ENCODE measurements at places on chromosomes 4 and X. TPM values are rescaled to one million over a fixed set of nuclear protein-coding genes. Genes with fewer than 3 reads are reported as not detected.

Gene RBMXL3
- total RNA-seq = not detected

DNA sequence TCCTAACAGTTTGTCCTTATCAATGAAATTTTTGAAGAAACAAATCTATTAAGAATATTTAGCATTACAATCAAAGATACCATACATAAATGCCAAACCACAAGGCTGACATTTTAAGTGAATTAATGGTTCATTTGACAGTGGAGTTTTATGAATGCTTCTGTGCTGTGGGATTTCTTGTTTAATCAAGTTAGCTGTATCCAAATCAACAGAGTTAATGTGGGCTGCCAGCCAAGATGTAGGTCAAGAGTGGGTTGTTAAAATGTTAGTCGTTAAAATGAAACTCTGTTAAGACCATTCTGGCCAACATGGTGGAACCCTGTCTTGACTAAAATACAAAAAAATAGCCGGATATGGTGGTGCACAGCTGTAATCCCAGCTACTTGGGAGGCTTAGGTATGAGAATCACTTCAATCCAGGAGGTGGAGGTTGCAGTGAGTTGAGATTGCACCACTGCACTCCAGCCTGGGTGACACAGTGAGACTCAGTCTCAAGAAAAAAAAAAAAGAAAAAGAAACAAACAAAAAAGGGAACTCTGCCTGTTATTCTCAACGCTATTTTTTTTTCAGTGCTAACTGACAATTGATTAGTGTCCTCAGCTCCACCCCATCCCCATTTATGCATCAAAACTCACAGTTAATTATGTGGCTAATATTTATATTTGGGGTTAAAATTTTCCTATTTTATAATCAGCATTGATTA is 20.2 kb downstream of the GPAT3 start:
- DNase-seq = no peak

- no peak for DNase-seq
Observed at GRCh38 chr4:119939071-119939995, 127.3 kb downstream of the MAD2L1 start.

DNA sequence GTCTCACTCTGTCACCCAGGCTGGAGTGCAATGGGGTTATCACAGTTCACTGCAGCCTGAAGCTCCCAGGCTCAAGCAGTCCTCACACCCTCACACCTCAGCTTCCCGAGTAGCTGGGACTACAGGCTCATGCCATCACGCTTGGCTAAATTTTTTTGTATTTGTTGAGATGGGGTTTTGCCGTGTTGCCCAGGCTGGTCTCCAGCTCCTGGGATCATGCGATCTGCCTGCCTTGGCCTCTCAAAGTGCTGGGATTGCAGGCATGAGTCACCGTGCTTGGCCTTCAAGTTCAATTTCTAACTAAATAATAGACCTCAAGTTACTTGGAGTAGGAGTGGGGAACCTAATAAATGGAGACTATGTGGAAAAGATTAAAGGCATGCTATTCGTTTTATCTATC is 48.9 kb downstream of the MND1 start:
- DNase-seq = peak; percentile 55

GRCh38 chr4:78168029-78168428 is 110.9 kb downstream of the FRAS1 start:
- DNase-seq = no peak
